Stimulated activated CD8-positive, alpha-beta memory T cell treated with anti-CD3 and anti-CD28 coated beads, Interleukin-4, amount 100 ng/mL, for 1 hour (primary cell): ENCODE measurements at places on chromosomes 12 and 14.

- DNase-seq, result no peak
Observed at GRCh38 chr14:99176156-99176945, 95.6 kb downstream of the BCL11B start.

GRCh38 chr12:68231229-68231628 is 5.6 kb upstream of the IL26 start:
- DNase-seq, result no peak

DNA sequence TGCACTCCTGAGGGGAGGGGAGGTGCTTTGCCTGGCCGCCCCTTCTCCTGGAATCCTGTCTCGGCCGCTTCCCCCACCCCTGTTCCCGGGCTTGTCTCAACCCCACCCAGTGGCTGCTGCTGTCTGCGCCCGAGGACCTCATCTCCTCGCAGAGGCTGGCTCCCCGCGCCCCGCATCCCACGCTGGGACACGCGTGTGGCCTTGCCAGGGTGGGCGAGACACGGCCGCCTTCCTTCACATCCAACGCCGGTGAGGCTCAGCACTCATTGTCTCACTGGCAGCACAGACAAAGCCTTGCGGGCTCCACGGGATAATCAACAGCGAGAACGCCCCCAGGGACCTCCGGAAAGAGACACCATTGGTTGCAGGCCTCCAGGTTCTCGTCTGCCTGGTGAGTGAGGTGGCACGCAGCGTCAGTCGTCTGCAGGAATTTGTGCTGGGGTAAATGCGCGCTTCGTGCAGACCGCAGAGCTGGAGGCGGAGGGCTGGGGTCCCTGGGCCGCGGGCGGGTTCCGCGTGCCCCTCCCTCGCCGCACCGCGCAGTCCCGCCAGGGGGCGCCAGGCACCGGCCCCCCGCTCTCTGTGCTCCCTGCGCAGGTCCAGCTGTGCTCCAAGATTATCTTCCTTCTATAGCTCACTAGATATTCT is 26.8 kb downstream of the CCDC177 start:
- DNase-seq, result no peak

DNA sequence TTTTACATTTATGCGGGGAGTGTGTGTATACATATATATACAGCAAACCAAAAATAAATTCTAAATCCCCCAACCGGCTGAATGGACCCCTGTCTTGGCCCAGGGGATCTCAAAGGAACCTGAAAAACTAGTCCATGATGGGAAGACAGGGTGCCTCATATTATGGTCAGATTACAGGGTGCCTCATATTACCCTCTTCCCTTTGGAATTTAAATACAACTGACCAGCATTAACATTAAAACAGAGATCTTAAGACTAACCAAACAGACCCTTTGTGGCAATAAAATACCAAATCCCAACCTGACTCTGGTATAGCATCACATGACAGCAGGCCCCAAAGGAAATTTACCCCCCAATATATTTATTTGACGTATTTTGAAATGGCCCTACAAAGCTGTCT is 17.0 kb downstream of the GSTZ1 start:
- no peak for DNase-seq

GRCh38 chr14:95322651-95323050 is 2.9 kb upstream of the CLMN start:
- DNase-seq, result no peak

- no peak for DNase-seq
Observed at GRCh38 chr12:69007101-69007854, 74.3 kb upstream of the CPM start.

DNA sequence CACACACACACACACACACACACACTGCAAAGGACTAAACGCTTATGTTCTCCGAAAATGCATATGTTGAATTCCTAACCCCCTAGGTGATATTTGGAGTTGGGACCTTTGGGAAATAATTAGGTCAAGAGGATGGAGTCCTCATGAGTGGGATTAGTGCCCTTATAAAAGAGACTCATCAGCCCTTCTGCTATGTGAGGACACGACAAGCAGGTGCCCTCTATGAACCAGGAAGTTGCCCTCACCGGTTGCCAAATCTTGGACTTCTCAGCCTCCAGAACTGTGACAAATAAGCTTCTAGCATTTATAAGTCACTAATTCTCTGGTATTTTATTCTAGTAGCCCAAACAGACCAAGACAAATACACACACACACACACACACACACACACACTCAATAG is 20.7 kb upstream of the TCP11L2 start:
- DNase-seq, result no peak

- DNase-seq, result no peak
Observed at GRCh38 chr14:62916551-62916950, 128.7 kb downstream of the KCNH5 start.

GRCh38 chr12:123929946-123930583 is 42.6 kb downstream of the CCDC92 start:
- no peak for DNase-seq

DNA sequence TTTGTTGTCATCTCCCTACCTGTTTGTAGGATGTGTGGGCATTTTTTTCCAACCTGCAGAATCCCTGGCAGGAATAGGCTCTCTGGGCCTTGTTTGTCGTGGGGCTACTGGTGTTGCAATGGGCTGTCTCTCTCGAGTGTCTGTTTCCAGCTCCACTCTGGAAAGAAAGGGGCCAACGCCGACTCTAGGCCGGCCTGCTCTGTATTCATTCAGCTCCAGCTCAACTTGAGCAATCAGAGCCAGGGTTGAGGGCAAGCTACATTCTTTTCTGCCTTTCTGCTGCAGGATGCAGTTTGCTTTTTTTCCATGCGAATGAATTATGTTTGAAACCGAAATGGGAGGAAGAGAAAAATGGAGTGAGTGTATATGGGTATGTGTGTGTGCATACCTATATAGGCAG is 2.3 kb downstream of the JDP2 start:
- DNase-seq, result no peak

DNA sequence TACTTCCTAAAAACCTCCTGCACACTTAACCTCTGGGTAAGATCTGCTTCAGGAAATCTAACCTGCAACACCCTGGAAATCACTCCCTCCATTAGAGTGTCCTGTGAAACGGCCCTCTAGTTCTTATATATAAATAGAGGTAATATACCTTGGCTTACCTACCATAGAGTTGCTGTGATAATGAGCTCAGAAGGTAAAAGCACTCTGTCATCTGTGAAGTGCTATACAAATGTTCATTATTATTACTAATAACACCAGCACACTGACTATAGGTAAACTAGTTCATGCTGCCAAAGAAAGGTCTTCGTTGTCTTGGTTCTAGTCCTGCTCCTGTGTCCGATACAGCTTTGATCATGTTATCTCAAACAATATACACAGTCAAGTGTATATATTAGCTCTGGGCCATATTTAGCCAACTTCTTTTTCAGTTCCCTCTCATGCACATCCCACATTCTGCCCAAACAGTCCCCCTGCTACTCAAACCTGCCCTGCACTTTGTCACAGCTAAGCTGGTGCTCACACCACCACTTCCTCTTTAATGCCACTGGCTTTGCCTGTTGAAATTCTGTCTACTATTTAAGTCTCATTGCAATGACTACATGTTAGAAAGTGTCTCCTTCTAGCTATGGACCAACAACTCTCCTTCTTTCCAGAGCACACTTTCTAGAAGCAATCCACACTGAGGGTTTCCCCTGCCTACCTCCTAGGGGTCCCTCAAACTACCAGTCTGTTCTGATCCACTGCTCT is 5.1 kb downstream of the E2F7 start:
- DNase-seq, result no peak

DNA sequence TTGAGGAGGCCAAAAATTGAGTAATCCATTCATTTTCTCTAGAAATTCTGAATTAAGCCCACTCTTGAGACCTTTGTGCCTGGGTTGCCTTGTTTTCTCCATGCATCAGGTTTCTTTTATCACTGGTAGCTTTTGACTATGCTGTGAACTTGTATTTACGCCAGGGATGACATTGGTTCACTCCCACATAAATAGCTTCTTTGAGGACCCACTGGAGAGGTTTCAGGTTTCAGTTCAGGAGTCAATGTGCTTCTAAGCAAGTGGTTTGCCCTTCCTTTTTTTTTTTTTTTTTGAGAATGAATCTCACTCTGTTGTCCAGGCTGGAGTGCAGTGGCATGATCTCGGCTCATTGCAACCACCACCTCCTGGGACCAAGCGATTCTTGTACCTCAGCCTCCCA is 10.2 kb upstream of the SLC17A8 start:
- DNase-seq, result no peak

- no peak for DNase-seq
Observed at GRCh38 chr14:105161309-105161708, 7.3 kb downstream of the JAG2 start.

- peak; percentile 37 for DNase-seq
Observed at GRCh38 chr14:104563742-104564615, 15.6 kb upstream of the C14orf180 start.

- no peak for DNase-seq
Observed at GRCh38 chr14:23910101-23910875, 43.3 kb upstream of the DHRS4 start.

DNA sequence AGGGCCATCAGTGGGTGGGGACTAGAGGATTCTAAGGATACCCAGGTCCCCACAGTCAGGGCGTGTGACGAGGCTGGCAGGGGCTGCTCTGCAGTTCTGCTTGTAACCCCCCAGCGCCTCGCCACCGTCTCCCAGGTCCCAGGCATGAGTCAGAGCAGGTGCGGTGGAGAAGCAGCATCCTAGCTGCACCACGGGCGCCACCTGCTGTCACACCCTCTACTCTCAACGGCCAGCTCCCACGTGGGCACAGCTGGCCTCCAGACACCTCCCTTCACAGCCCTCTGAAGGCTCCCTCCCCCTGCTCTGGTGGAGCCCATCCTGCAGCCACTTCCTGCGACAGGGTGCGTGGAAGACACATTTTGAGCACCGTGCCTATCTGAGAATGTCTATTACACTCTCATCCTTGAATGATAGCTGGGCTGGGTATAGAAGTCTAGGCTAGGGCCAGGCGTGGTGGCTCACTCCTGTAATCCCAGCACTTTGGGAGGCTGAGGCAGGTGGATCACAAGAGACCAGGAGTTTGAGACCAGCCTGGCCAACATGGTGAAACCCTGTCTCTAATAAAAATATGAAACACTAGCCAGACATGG is 6.9 kb upstream of the NUDT14 start:
- DNase-seq, result no peak

GRCh38 chr12:70467918-70468733 is 102.0 kb downstream of the KCNMB4 start:
- no peak for DNase-seq

DNA sequence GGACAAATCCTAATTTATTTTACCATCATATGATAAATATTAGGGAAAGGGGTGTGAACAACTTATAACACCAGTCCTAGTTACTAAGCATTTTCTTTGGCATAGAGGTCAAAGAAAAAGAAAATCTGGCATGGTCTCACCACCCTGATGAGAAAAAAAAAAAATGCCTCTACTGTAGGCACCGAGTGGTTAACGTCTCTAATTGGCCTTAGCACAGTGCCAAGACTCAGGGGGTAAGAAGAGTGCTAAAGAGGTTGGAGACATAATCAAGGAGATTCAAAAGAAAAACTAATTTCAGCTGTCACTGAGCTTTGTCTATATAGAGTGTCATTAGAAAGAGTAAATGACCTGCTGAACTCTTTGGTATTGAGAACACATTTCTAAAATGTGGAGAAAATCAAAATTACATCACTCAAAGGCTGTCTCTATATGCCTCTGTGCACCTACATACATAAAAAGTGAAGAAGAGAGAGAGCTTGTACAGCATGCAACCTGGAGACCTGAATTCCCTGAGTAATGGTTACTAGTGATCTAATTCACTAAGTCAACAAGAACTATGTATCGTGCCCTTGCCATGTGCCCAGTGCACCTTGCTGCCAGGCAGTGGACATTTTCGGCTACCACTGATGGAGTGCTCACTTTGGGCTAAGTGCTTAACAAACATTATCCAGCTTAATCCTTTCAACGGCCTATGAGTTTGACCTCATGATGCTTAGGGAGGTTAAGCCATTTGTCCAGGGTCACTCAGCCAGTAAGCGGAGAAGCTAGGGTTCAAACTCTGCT is 113.8 kb upstream of the G2E3 start:
- no peak for DNase-seq

- no peak for DNase-seq
Observed at GRCh38 chr12:132923356-132923909, 32.7 kb downstream of the ZNF605 start.

DNA sequence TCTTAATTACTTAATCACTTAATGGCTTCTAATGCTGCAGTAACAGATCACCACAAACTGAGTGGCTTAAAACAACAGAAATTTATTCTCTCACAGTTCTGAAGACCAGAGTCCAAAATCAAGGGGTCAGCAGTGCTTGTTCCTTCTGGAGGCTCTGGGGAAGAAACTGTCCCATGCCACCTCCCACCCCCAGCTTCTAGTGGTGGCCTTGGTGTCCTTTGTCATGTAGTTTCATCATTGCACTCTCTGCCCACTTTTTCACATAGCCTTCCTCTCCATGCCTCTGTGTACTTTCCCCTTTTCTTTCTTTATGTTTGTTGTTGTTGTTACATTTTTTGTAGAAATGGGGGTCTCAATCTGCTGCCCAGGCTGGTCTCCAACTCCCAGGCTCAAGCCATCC is 16.1 kb upstream of the UBC start:
- DNase-seq, result no peak

GRCh38 chr12:111788178-111788654 is 21.5 kb downstream of the ALDH2 start:
- DNase-seq, result no peak

GRCh38 chr12:81354327-81354932 is 276.6 kb downstream of the ACSS3 start:
- no peak for DNase-seq

DNA sequence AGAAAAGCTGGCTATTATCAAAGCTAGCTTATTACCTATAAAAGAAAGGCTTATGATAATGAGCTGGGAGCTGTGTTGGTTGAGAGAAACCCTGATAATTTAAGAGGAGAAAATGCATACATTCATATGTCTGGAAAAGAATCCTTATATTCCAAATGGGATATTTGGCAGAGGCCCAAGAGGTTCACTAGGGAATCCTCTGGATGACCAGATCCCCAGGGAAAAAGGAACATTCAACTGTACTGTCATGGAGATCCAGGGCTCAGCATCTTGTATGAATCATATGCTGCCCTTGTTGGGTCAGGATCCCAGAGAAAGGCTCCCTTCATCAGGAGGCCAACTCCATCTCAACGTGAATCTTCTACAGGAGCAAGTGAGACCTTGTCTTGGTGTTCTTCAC is 16.6 kb upstream of the FBXO34 start:
- no peak for DNase-seq

- no peak for DNase-seq
Observed at GRCh38 chr12:132106921-132107320, 37.2 kb downstream of the DDX51 start.

GRCh38 chr12:92089559-92089958 is 56.1 kb downstream of the BTG1 start:
- DNase-seq, result no peak

GRCh38 chr14:93936245-93936644 is 9.1 kb downstream of the FAM181A start:
- no peak for DNase-seq

GRCh38 chr14:64675312-64675711 is 28.9 kb upstream of the PLEKHG3 start:
- DNase-seq, result no peak

DNA sequence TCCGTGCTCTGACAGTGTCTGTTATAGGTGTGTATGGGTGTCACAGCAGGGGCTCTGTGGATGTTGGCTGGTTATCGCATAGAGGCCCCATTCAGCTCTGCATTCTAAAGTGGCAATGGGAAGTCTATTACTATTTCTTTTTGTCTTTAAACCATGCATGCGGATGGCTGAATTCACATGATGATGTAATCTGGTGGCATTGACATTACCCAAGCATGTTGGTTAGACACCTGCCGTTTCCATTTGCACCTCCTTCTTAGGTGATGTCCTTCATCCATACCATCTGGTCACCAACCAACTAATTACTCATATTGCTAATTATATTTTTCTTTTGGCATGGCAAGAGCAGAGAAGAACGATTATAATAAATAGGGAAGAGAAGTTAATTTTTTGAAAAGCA is 270.8 kb upstream of the RGS6 start:
- DNase-seq, result no peak
